ENCODE measurements at places on chromosomes 6 and 20. TPM values are rescaled to one million over a fixed set of nuclear protein-coding genes. Genes with fewer than 3 reads are reported as not detected.
A peak's percentile ranks its signal among the peaks of the same experiment; 100 is the strongest.

TRMT6 gene
- 10.4 TPM for total RNA-seq

GPLD1 gene
- 0.19 TPM for total RNA-seq

DNA sequence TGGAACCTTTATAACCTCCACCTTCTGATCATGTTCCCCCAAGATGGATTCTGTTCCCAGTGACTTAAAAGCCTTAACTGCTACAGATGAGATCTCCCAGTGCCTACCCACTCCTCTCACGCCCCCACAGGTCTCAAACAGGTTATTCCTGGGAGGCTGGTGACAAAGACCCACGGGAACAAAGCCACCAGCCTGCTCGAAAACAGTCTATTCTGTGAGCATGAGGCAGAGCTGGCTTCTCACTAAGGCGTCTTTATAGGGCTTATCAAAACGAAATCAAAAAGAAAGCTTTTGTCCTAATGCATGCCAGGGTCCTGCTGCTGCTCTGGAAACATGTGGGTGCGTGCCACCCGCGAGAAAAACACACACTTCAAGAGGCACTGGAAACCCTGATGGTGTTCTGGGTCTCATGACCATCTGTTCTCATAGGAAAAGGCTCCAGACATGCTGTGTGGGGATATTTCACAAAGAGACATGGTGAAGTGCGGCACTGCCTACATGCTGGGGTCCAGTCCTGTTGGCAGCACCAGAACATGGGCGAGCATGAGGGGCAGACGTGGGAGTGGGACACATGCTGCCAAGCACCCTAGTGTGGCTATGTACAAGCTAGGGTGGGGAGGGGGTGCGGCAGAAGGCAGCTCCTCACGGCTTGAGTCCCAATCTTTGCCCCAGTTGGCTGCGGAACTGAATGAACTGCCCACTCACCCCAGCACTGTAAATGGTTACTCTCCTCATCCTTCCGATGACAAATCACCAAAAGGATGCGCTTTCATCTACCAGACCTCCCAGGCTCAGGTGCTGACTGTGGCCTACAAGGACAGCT lies 2.1 kb downstream of the FKBP1A start:
- no peak for DNase-seq

GRCh38 chr6:118895859-118896258 lies 1.9 kb downstream of the ASF1A start:
- no peak for DNase-seq

GRCh38 chr6:67467341-67467740 lies 1167.7 kb upstream of the ADGRB3 start:
- DNase-seq = no peak

GRCh38 chr6:143110572-143110971 lies 49.9 kb downstream of the AIG1 start:
- no peak for DNase-seq

- DNase-seq = no peak
Measured at GRCh38 chr6:128806261-128806660, 76.7 kb upstream of the LAMA2 start.

DNA sequence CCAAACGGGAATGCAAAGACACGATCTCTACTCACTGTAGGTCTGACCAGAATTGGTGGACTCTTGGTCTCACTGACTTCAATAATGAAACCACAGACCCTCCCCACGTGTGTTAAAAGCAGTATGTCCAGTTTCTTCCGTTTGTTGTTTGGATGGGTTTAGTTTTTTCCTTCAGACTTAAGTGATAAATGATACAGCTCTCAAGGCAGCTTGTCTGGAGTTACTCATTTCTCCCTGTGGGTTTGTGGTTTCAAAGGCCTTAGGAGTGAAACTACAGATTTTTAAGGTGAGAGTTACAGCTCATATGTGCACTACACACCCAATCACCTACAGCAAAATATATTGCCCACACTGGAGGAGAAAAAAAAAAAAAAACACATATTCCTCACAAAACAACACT lies 86.7 kb upstream of the STMND1 start:
- peak; percentile 25 for DNase-seq

GRCh38 chr6:1631251-1631650 lies 21.5 kb downstream of the FOXC1 start:
- no peak for DNase-seq

DNA sequence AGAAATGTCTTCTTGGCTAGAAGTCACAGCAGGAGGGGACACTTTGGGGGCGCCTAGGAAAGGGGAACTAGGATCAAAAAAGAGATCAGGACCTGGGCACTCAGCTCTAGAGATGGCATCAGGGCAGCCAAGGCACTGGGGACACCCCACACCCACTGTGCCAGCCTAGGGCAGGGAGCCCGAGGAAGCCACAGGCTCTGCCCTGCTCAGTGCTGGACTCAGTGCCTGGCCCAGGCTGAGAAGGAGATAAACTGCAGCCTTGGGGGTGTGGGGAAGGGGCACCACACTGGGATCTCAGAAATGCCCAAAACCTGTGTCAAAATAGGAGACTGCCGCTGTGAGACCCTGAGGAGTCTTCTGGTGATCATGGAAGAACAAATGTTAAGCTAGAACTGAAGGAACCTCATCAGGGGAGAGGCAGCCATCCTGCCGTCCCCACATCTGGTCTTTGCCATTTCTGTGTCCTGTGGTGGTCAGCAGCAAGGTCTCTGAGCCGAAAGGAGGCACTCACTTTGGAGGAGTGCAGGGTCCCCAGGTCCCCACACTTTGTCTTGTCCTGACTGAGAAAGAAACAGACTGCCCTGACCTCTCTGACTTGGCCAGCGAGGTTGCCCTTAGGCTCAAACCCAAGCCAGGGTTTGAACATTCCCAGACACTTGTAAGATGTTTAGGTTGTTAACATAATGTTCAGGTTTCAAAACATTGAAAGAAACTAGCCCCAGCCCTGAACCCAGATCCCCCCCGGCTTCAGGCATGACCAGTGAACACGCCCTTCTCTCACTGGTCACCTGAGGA lies 2.3 kb downstream of the ARFRP1 start:
- no peak for DNase-seq

GRCh38 chr20:10131732-10132345 lies 86.8 kb upstream of the SNAP25 start:
- DNase-seq = no peak

GRCh38 chr6:127497410-127497809 lies 21.7 kb downstream of the MTCL3 start:
- DNase-seq = no peak

DNA sequence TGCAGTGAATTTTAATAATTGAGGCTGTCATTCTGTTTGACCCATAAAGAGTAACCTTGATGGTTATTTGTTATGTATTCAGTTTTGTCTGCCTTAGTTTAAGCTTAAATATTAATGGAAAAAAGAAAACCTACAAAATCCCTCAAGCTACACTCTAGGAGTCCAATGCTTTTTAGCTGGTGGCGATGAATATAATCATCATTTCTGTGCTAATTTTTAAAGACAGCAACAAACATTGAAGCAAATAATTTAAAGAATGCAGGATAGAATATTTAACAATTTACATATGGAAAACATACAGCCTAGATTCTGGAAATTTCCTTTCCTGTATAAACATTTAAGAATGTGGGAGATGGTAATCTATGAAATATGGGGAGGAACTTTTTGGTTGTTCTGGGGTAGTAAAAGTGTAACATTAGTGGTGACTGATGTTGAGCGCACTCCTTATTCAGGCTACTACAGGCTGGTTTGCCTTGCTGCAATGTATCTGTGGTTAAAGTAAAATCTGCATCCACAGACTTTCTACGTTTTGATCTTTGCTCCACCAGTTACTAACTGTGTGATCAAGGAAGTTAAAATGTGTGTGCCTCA lies 287.9 kb upstream of the DEFB112 start:
- no peak for DNase-seq

- DNase-seq = no peak
Measured at GRCh38 chr20:53296451-53297153, 297.0 kb downstream of the ZNF217 start.

DNA sequence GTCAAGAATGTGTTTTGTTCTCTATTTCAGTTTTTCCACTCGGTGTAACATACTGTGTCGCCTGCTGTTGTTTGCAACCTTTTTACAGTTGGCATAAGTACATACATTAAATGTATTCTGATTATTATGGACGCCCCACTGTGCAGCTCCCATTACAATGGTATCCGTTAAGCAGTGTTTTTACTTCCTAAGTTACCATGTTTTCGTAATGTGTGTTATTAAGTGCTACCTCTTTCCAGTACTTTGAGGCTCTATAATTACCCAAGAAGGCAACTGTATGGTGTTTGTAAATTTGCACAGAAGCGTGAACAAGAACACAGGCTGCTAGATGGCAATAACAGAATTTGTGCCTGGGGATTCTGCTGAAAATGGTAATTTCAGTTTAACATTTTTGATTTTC lies 568.0 kb upstream of the MARCKS start:
- DNase-seq = no peak

All from CD8-positive, alpha-beta T cell (primary cell).